ENCODE measurements at places on chromosomes 2 and 18.

DNA sequence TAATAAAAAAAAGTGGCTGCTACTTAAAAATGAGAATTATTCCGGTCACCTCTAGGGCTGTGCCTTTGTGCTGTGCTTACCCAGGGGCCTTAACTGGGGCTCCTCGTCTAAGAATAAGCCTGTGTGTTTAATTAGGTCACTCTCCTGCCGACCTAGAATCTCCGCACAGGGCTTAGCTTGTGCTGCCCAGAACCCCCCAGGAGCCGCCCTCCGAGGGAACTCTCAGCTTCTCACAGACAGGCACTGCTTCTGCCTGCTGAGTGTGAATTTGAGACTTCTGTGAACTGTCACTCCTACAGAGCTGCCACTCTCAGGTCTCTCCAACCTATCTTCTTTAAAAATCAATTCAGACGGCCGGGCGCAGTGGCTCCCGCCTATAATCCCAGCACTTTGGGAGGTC is 11.9 kb upstream of the NT5DC4 start:
- DNase-seq = no peak

DNA sequence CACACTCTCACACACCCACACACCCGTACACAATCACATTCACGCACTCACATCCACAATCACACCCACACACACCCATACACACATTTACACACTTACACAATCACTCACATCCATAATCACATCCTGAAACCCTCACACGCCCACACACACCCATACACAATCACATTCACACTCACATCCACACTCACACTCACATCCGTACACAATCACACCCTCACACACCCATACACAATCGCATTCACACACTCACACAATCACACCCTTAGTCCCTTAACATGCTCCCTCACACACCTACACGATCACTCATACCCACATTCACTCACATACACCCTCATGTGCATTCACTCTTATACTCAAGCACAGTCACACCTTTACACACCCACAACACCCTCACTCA is 105.8 kb downstream of the ITGB1BP1 start:
- no peak for DNase-seq

- no peak for DNase-seq
Measured at GRCh38 chr2:147468963-147469362, 375.9 kb upstream of the ACVR2A start.

DNA sequence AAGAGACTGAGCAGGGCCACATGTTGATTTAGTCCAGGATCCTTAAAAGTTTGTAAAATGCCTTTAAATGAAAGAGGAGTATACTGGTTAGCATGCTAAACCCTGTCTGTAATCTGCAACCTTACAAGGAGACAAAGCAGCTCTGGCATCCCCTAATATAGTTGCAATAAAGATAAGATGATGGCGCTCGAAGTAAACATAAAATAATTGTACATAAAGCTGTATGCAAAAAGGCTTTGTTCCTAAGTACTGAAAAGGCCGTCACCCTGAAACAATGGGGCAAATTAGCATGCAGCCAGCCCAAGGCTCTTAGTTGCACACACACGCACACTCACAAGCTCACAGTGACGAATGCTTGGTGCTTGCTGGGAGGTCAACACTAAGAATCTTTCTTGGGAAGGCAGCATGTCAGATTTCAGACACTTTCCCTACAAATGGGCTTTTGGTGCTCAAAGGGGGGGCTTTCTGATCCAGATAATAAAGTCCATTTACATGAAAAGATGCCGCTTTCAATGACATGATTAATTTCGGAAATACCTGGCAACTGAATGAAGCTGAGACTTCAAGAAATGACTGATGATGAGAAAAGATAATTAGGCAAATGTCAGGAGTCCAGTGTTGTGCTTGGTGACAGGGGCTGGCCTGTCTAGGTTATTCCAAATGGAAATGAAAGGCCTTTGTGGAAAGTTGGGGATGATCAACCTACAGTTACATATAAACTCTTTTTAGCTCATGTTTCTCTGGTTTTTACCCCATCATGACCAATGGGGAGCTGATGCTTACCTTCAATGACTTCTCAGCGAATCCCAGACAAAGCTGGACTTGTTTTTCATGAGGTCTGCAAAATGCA is 370.3 kb downstream of the MEIS1 start:
- no peak for DNase-seq

- DNase-seq = no peak
Measured at GRCh38 chr2:199757233-199757870, 93.6 kb downstream of the FTCDNL1 start.

GRCh38 chr2:185142677-185143076 is 544.3 kb downstream of the ZNF804A start:
- DNase-seq = no peak

GRCh38 chr2:8598295-8599165 is 83.3 kb upstream of the ID2 start:
- DNase-seq = no peak

GRCh38 chr18:3380384-3380961 is 69.5 kb upstream of the TGIF1 start:
- no peak for DNase-seq

DNA sequence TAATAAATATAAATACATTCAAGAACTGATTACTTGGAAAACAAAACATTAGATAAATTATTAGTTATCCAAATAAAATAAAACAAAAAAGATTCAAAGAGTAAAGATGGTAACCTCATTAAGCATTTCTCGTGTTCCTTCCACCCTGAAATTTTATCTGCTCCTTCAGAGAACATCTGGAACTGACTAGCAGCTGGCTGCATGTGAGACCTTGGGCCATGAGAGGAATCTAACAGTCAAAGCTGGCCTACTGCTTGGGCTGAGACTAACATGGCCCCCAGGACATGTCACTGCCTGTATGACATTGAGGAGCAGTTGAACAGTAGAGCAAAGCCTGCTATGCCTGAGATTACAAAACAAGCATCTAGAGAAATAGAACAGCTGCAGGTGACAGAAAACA is 208.5 kb upstream of the ZSWIM2 start:
- no peak for DNase-seq

- DNase-seq = no peak
Measured at GRCh38 chr2:61710711-61711110, 143.1 kb downstream of the FAM161A start.

DNA sequence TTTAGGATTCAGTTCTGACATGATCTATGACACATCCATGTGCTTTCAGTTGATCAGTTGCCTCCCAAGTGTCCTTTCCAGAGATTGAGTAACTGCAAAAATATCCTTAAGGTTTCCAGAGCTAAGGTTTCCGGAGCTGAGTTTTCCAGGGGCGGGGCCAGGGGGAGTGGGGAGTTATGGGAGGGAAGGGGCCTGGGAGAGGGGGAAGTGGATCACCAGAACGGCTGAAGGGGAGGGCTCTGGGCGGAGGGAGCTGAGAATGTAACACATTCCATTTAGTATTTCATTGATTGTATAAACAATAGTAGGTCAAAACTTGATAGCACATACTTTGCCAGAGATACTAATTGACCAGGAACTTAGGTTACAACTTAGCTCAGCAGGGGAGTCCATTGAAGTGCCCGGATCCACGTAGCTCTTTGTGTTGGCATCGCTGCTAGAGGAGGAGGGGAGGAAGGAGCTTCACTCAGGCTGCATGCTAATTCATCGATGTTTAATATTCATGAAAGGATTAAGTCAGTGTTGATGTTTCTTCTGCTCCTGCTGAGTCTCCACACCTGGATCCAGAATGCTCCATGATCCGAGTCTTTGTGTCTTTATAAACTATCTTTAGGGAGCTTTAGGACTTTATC is 289.8 kb downstream of the ALPK2 start:
- DNase-seq = no peak

DNA sequence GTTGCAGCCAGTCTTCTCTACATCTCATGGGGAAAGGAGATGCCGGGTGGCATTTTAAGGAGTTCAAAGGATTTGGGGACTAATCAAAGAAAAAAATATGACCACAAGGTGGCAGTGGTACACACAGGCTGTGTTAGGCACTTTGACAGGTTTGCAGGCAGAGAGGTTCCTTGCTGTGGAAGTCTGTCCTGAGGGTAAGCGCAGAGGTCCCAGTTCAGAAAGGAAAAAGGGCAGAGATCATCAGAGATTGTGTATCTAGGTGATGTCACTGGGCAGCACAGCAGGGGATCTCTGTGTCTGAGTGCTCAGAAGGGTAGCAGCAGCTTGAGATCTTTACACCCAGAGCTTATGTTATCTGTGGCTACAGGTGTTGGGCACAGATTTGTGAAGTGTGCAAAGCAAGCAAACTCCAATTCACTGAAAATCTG is 231.4 kb downstream of the LRRTM1 start:
- DNase-seq = no peak

DNA sequence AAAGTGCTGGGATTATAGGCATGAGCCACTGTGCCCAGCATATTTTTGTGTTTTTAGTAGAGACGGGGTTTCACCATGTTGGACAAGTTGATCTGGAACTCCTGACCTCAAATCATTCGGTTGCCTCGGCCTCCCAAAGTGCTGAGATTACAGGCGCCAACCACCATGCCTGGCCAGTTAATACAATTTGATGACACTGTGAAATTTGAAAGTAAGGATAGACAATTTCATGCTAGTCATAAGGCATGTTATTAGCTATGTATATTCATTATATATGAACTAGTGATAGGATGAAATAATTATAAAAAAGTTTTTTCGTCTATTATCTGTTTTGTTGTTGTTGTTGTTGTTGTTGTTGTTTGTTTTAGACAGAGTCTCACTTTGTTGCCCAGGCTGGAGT is 8.6 kb upstream of the RIF1 start:
- no peak for DNase-seq

DNA sequence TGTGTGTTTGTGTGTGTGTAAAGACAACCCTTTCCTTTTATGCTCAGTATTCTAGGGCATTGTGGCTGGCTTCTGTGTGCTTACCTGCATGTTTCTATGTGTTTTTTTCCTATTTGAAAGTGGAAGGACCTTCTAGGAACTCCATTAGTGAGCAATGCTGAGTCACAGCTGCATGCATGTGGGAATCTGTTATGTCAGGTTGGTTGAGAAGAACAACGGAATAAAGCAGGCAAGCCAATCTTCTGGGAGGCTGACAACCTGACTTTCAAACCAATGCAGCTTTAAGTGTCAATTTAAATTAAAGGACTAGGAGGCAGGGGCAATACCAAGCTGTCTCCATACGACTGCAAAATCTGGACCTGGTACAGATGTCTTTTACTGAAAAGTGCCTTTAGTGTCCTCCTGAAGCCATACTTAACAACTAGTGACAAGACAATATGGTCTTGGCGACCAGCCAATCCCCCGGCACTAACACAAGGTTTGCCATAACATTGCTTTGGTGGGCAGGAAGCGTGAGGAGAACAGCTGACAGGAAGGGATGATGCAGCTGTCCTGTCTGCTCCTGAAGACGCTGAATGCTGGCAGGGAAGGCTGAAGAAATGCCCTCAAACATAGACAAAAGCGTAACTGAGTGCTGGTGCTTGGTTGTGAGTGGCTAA is 514.7 kb upstream of the CDH7 start:
- no peak for DNase-seq

- no peak for DNase-seq
Measured at GRCh38 chr2:99216096-99216495, 35.1 kb downstream of the MRPL30 start.

- DNase-seq = no peak
Measured at GRCh38 chr18:11676867-11677266, 12.2 kb upstream of the GNAL start.

DNA sequence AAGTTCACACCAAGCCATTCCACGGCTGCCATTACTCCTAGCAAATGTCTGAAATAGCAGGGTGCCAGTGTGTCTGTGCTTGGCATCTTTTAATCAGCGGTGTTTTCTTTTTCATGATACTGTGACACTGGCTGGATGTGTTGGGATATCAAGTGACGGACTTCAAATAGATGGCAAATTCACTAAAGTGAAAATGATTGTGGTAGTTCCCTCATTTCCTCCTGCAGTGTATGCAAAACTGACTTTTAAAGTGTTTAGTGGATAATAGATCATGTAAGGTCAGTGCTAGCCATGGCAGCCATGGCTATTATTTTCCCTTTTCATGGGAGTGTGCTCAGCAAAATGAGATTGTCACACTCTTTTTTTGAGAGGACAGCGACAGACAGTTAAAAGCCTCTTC is 261.5 kb upstream of the SIX3 start:
- no peak for DNase-seq
